WTC11 (cell line): ENCODE measurements at places on chromosomes 12 and 14. TPM values are rescaled to one million over a fixed set of nuclear protein-coding genes. Genes with fewer than 3 reads are reported as not detected.

Gene IAPP
- total RNA-seq: not detected in 3 replicates

Gene RNASE4
- total RNA-seq: 1.0 to 2.8 TPM (median 2.4 TPM) in 3 replicates

Gene MYO1H
- total RNA-seq: 0.44 to 0.60 TPM (median 0.50 TPM) in 3 replicates

Gene CIROP
- 0.07 to 0.11 TPM in 2 of 3 replicates, not detected in the other for total RNA-seq

Gene GZMH
- not detected in 3 replicates for total RNA-seq

Gene SIX6
- total RNA-seq: 0.07 TPM in 1 of 3 replicates, not detected in the others

Gene SLC2A14
- total RNA-seq: 24.4 to 28.8 TPM (median 26.7 TPM) in 3 replicates

Gene LRP1
- total RNA-seq: 107 to 120 TPM (median 112 TPM) in 3 replicates

Gene DEPDC4
- total RNA-seq: 4.4 to 5.5 TPM (median 5.5 TPM) in 3 replicates

DNA sequence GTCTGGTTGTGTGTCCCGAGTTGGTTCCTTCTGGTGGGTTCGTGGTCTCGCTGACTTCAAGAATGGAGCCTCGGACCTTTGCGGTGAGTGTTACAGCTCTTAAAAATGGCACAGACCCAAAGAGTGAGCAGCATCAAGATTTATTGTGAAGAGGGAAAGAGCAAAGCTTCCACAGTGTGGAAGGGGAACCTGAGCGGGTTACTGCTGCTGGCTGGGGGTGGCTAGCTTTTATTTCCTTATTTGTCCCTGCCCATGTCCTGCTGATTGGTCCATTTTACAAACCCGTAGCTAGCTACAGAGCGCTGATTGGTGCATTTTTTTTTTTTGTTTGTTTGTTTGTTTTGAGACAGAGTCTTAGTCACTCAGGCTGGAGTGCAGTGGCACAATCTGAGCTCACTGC, 29.3 kb downstream of the FGF6 start:
- no peaks in the 10 kb centered on the region for H3K4me1 ChIP-seq
- H3K36me3 ChIP-seq: no peaks in the 10 kb centered on the region
- no peaks in the 10 kb centered on the region for H3K27me3 ChIP-seq
- H3K4me3 ChIP-seq: no peak overlapping the region

DNA sequence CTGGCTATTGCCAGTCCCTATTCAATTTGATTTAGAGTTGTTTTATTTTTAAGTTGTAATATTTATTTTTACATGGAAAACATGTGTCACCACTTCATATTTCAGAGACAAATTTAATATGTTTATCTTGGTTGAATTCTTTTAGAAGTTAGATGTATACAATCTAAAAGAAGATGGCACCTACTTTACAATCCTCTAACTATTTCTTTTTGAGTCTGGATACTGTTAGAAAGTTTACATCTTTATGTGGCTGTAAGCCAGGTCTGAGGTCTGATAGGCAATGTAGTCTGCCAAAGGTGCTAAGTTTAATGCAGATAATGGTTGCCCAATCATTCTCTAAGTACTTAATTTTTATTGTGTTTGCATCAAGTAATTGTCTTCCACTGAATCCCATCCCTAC, 7.2 kb upstream of the LMO3 start:
- H3K4me3 ChIP-seq: no peak overlapping the region
- H3K4me1 ChIP-seq: peaks cover 57% of the 10 kb centered on the region
- H3K27ac ChIP-seq: no peak overlapping the region

DNA sequence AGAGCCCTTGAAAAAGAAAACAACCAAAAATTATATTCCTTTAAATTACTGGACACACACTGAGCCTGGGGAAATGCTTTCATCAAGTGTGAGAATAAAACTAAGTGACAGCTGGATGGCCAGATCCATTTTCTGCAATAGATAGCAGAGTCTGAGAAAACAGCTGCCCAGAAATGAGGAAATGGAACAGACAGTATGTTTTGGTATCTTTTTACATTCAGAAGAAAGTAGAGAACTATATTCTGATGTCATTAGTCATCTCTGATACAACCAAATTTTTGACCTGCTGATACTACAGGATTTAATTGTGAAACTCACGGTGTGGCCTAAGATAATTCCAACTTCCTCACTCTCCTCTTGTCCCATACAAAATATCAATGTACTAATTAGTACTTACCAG, 78.2 kb downstream of the HMGA2 start:
- 0 out of 2 replicates have a peak, but pooled peaks cover 3% of the 10 kb centered on the region for H3K36me3 ChIP-seq
- H3K27ac ChIP-seq: peak overlapping the region; percentile 36; the same call in 1 of the 2 replicates
- peaks cover 66% of the 10 kb centered on the region for H3K4me1 ChIP-seq
- H3K27me3 ChIP-seq: no peaks in the 10 kb centered on the region
- H3K4me3 ChIP-seq: no peak overlapping the region

DNA sequence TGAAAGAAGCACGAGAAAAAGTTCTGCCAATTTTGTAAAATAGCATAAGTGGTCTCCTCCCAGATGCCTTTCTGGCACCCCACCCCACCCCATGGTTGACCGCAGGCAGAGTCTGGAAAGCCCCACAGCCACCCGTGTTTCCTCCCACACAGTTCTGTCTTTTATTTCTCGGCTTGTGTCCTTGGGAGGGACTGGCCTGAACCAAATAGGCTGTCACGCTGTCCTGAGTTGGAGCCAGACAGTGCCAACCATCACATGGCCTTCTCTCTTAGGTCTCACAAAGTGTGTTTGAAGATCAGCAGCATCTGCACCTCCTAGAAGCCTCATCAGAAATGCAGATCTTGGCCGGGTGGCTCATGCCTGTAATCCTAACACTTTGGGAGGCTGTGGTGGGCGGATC, 10.2 kb upstream of the LTA4H start:
- no peak overlapping the region for H3K4me3 ChIP-seq
- H3K27ac ChIP-seq: no peak overlapping the region
- no peaks in the 10 kb centered on the region for H3K36me3 ChIP-seq
- H3K27me3 ChIP-seq: no peaks in the 10 kb centered on the region; the same call in 1 of the 2 replicates

GRCh38 chr12:49358483-49359141, 8.7 kb upstream of the SPATS2 start:
- no peak overlapping the region for H3K27ac ChIP-seq
- H3K27me3 ChIP-seq: peaks cover 3% of the 10 kb centered on the region; the same call in 1 of the 2 replicates
- H3K36me3 ChIP-seq: no peaks in the 10 kb centered on the region
- H3K4me3 ChIP-seq: no peak overlapping the region

DNA sequence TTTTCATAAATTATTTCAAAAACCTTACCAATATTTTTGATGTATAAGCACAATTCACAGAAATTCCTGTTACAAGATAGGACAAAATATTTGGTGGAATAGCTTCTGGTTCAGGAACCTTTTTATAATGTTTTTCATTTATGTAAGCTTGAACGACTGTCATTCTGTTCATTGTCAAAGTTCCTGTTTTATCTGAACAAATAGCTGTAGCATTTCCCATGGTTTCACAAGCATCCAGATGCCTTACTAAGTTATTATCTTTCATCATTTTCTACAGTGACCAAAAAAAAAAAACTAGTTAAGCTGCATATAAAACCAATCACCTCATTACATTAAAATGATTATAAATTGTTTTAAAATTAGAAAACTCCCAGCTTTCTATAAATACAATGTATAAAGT, 87.1 kb downstream of the ATP2B1 start:
- no peaks in the 10 kb centered on the region for H3K4me1 ChIP-seq
- H3K4me3 ChIP-seq: no peak overlapping the region
- DNase-seq: no peak
- no peak overlapping the region for H3K27ac ChIP-seq
- H3K36me3 ChIP-seq: peaks cover 3% of the 10 kb centered on the region; the same call in 1 of the 2 replicates

DNA sequence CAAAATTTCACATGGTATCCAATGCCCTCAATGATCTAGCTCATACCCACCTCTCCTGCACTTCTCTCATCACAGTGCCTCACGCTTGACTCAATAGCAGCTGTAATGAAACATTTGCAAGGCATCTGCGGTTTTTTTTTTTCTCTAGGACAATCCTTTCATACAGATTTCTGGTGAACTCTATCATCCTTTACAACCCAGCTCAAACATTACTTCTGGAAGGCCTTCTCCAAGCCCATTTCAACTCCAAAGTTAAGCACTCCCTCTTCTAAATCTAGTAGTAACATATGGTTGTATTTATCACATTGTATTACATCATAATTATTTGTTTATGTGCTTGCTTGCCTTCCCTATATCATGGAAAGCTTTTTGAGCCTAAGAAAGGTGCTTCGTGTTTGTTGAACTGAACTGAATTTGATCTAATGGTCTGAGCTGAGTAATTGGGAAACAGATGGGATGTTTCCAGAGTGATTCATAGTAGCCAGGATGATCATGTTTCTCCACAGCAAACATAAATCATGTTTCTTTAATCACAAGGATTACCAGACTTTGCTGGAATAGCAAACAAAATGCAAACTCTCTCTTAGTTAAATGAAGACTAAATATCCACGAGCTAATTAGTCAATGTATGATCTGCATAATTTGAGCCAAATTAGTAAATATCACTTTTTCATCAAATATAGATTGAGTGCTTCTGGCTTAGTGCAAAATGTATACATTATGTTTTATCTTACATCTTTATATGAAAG, 14.3 kb downstream of the CFL2 start:
- no peaks in the 10 kb centered on the region for H3K4me1 ChIP-seq
- H3K36me3 ChIP-seq: no peaks in the 10 kb centered on the region
- H3K4me3 ChIP-seq: no peak overlapping the region
- no peaks in the 10 kb centered on the region for H3K27me3 ChIP-seq
- DNase-seq: no peak
- no peak overlapping the region for H3K27ac ChIP-seq

- no peaks in the 10 kb centered on the region for H3K36me3 ChIP-seq
- H3K27me3 ChIP-seq: no peaks in the 10 kb centered on the region
- H3K27ac ChIP-seq: no peak overlapping the region
- H3K4me3 ChIP-seq: no peak overlapping the region
- DNase-seq: no peak
- H3K4me1 ChIP-seq: peaks cover 16% of the 10 kb centered on the region
Observed at GRCh38 chr14:92556863-92557543, 43.4 kb downstream of the RIN3 start.

- H3K27me3 ChIP-seq: no peaks in the 10 kb centered on the region
- no peaks in the 10 kb centered on the region for H3K4me1 ChIP-seq
- peaks cover 61% of the 10 kb centered on the region for H3K36me3 ChIP-seq
- no peak overlapping the region for H3K27ac ChIP-seq
Observed at GRCh38 chr12:121508533-121508932, 72.3 kb downstream of the KDM2B start.

- H3K27ac ChIP-seq: no peak overlapping the region
- H3K36me3 ChIP-seq: no peaks in the 10 kb centered on the region
- no peak overlapping the region for H3K4me3 ChIP-seq
- H3K4me1 ChIP-seq: no peaks in the 10 kb centered on the region
- no peaks in the 10 kb centered on the region for H3K27me3 ChIP-seq
Observed at GRCh38 chr12:116465407-116465806, 93.8 kb upstream of the MAP1LC3B2 start.

DNA sequence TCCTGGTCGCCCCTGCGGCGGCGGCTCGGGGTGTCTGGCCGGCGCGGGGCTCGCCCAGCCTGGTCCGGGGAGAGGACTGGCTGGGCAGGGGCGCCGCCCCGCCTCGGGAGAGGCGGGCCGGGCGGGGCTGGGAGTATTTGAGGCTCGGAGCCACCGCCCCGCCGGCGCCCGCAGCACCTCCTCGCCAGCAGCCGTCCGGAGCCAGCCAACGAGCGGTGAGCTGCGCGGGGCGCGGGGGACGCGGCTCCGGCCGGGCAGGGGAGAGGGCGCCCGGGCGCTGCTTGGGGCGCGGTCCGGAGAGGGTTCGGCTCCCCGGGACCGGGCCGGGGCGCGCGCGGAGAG, at the start of gene LGALS3:
Gene LGALS3, plus strand, starts transcription at position 167 of the 342 bp plus-strand sequence. CDS start 8,122 bp downstream, outside the sequence.
- no peaks in the 10 kb centered on the region for H3K36me3 ChIP-seq
- peak within 1 kb of the TSS; percentile 73 for H3K4me3 ChIP-seq
- peak; percentile 53 for DNase-seq
- H3K27ac ChIP-seq: no peak within 1 kb of the TSS

GRCh38 chr12:101485021-101485420, 9.9 kb downstream of the SPIC start:
- H3K27me3 ChIP-seq: no peaks in the 10 kb centered on the region
- no peak overlapping the region for H3K27ac ChIP-seq
- no peak overlapping the region for H3K4me3 ChIP-seq

DNA sequence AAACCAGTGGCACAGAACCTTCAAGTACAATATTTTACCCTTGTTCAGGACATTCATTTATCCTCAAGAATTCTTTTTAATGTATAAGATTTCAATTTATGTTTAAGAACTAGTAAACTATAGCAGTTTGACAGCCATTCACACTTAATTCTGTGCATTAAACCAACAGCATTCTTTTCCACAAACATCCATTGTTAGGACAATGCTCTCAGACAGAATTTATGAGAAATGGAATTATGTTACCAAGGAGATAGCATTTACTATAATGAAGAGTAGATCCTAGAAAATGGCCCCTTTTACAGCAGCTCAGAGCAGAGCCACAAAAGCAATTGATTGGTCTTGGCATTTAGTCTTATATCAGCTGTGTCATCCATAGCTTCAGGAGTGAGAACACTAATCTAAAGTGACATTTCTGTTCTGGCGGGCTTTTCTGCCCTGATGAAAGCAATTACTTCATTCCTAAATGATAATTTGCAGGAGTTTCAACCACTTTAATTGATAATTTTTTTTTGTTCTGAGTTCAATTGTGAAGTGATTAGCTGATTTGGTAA, 268.9 kb downstream of the NPAS3 start:
- DNase-seq: no peak
- H3K4me3 ChIP-seq: no peak overlapping the region
- no peak overlapping the region for H3K27ac ChIP-seq
- no peaks in the 10 kb centered on the region for H3K4me1 ChIP-seq
- no peaks in the 10 kb centered on the region for H3K36me3 ChIP-seq
- H3K27me3 ChIP-seq: no peaks in the 10 kb centered on the region
